ENCODE measurements at places on chromosomes 16 and 17.

DNA sequence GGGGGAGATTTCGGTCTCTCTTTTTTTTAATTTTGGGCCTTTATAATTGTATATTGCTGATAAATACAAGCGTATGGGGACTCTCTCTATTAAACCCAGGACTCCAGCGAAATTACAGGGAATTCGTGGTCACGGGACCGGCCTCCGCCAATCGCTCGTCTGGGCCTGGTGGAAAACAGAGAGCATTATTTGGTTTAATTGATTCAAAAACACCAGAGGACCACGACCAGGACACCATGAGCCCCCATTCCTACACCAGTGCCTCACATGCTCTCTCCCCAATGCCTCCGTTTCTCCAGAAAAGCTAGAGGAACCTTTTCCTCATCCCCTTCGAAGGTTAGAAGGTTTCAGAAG lies at the start of gene HOXB2:
HOXB2 (minus strand) TSS at position 88 of the 354 bp plus-strand sequence. CDS start 198 bp downstream, outside the sequence.
- DNase-seq: no peak

- DNase-seq: no peak
These were observed 28.3 kb downstream of the TTC19 start for GRCh38 chr17:16027708-16028584.

- DNase-seq: no peak
These were observed 16.4 kb downstream of the KRT23 start for GRCh38 chr17:40921026-40921425.

- DNase-seq: no peak
These were observed 14.5 kb downstream of the CCL11 start for GRCh38 chr17:34299956-34300577.

DNA sequence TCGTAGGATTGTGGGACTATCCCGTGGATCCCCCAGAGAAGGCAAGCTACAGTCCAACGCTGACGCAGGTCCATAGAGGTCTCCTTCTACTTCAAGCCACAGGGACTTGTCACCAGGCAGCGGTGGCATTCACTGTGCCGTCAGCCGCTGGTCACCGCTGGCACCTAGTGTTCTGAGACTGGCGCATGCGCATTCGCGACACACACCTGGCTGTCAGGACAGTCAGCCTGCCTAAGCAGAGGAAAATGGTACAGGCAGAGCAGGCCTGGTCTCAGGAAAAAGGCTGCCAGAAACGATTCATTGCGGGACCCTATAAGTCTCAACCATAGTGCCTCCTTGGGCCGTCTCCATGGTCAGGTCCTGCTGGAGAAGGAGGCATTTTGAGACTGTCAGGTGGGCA lies 138.0 kb upstream of the WSB1 start:
- no peak for DNase-seq
